ENCODE measurements at places on chromosomes 1 and 21.

DNA sequence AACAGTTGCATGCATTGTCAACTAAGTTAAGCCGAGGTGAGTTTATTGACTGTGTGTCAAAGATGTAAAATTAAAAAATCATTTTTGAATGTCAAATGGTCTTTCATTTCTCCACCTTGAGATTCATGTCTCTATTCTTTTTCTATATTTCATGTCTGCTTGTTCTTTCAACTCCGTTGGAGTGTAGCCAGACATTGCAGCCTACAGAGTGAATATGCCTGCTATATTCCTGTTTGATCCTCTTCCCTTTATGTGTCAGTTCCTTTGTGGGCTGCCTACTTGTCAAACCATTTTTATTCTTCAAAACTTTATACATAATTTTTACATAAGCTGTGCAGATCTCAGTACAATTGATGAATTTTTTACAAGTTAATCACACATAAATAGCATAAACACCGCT, 1325.8 kb upstream of the PRMT6 start:
- H3K36me3 ChIP-seq, result peaks cover 5% of the 10 kb centered on the region
- no peaks in the 10 kb centered on the region for H3K27me3 ChIP-seq
- H3K4me3 ChIP-seq, result no peak overlapping the region

GRCh38 chr1:38565020-38565491, 294.5 kb downstream of the RRAGC start:
- H3K4me3 ChIP-seq, result no peak overlapping the region
- no peaks in the 10 kb centered on the region for H3K36me3 ChIP-seq
- no peak overlapping the region for H3K27ac ChIP-seq
- DNase-seq, result no peak
- H3K27me3 ChIP-seq, result peaks cover 50% of the 10 kb centered on the region

DNA sequence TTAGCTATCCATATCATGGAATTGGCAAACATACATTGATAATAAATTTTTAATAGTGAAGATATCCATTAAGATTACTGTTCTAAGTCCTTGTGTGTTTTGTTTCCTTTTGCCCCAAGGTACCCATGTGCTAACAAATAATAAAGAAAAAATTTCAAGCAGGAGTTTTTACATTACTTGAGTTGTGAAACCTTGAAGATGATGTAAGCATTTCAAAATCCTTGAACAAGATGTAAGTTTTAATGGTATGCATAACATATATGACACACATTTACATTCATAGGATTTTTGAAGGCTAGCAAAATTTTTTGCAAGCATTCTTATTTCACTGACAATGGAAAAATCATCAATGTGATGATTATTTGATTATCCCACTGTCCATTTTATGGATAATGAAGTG, 10.9 kb upstream of the ELAVL4 start:
- H3K27me3 ChIP-seq, result peaks cover 2% of the 10 kb centered on the region
- DNase-seq, result no peak
- no peaks in the 10 kb centered on the region for H3K4me1 ChIP-seq
- no peaks in the 10 kb centered on the region for H3K36me3 ChIP-seq
- no peak overlapping the region for H3K4me3 ChIP-seq
- H3K27ac ChIP-seq, result no peak overlapping the region

GRCh38 chr1:112046630-112047029, 57.2 kb upstream of the KCND3 start:
- peaks cover 21% of the 10 kb centered on the region for H3K27me3 ChIP-seq
- no peaks in the 10 kb centered on the region for H3K36me3 ChIP-seq
- H3K4me3 ChIP-seq, result no peak overlapping the region
- no peak overlapping the region for H3K27ac ChIP-seq
- no peak for DNase-seq

DNA sequence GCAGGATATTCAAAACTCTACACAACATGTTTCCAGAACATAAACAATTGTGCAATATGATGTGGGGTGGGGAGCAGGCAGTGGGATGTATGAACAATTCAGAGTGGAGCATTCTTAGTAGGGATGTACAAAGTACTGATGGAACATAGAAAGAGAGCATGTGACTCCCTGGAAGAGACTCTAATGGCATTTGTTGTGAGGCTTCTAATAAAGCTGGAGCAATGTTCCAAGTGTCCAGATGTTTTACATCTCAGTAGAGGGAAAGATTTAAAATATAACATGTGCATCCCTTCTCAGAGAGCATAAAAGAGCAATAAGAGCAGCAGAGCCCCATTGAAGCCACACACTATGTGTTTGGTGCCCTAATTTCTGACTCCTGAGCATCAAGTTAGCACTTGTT, 116.5 kb downstream of the BRINP2 start:
- no peaks in the 10 kb centered on the region for H3K4me1 ChIP-seq
- DNase-seq, result no peak
- no peak overlapping the region for H3K27ac ChIP-seq
- no peaks in the 10 kb centered on the region for H3K36me3 ChIP-seq

GRCh38 chr1:46434358-46434757, 40.2 kb downstream of the FAAH start:
- no peak for DNase-seq
- H3K4me3 ChIP-seq, result no peak overlapping the region
- no peak overlapping the region for H3K27ac ChIP-seq

Measured in naive thymus-derived CD8-positive, alpha-beta T cell (primary cell).